ENCODE measurements at places on chromosomes 1 and 21.

- DNase-seq: no peak
These were observed 24.4 kb upstream of the ZC3H12A start for GRCh38 chr1:37449936-37450335.

DNA sequence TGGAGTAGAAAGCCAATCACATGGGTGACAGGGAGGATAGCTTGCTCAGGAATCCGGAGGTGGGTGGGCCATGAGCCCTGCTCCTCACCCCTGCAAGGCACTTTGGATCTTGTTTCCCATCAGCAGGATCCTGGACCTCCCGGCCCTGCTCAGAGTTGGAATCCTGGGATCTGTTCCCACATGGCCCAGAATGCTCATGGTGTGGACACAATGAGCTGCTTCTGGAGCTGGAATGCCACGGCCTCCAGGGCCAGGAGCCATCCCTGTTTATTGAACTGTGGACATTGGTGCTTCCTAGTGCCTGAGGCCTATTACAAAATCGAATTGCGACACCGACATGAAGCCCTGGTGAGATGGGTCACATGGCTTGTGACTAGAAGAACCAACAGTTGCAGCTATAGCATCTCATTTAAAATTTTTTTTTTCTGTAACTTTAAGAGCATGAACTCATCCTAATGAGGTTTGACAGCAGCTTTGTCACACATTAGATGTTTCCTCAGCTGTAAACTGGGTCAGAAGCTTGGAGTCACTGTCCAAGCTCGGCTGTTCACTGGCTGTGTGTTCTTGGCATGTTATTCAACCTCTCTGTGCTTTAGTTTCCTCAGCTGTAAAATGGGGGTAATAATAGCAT, 40.4 kb upstream of the GOLT1A start:
- DNase-seq: peak; percentile 79

GRCh38 chr1:205450448-205450847, 5.4 kb downstream of the BLACAT1 start:
- no peak for DNase-seq

DNA sequence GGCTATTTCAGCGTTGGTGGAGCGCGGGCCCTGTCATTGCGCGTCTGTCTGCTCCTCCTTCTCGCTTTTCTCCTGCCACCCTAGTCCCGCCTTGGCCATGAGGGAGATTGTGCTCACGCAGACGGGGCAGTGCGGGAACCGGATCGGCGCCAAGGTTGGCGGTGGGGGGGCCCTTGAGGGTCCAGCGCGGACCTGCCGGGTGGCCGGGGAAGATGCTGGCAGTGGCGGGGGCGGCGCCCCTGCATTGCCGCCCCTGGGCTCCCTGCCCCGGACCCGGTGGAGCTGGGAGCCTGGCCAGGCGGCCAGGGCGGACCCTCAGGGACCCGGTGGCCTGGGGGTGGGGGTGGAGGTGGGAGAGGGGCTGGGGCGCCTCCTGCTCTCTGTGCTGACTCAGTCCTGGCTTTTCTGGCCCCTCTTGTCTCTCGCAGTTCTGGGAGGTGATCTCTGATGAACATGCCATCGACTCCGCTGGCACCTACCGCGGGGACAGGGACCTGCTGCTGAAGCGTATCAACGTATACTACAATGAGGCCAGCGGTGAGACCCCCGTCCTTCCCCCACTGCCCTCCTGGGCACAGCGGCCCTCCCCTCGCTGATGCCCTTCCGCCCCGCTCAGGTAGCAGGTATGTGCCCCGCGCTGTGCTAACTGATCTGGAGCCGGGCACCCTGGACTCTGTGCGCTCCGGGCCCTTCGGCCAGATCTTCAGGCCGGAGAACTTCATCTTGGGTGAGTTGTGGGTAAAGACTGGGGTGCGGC, 58.3 kb upstream of the MAP1LC3C start:
- no peak for DNase-seq

- DNase-seq: no peak
These were observed 78.0 kb upstream of the IPO9 start for GRCh38 chr1:201750934-201751333.

GRCh38 chr21:20086508-20086907, 911.7 kb upstream of the NCAM2 start:
- DNase-seq: no peak

Data from AG08395 (cell line).